ENCODE measurements at places on chromosomes 1 and 21. TPM values are rescaled to one million over a fixed set of nuclear protein-coding genes. Genes with fewer than 3 reads are reported as not detected.

Gene ADAMTS1
- total RNA-seq = 13.7 TPM

Gene LMOD1
- total RNA-seq = not detected

Gene DPYD
- 5.0 TPM for total RNA-seq

Gene EVA1C
- total RNA-seq = 8.4 TPM

Gene TMIGD3
- not detected for total RNA-seq

Gene TMEM82
- total RNA-seq = not detected

Gene CYP4A22
- not detected for total RNA-seq

Gene ASTN1
- total RNA-seq = not detected

Gene MAGI3
- 8.4 TPM for total RNA-seq

Gene DENND2C
- total RNA-seq = 6.2 TPM

Gene ARHGEF19
- total RNA-seq = 3.3 TPM

Gene SLAMF7
- total RNA-seq = 0.19 TPM

Gene C1orf87
- total RNA-seq = 0.94 TPM

Gene PEAR1
- total RNA-seq = 6.7 TPM

Gene CLDN17
- not detected for total RNA-seq

Gene SYT2
- under 0.01 TPM for total RNA-seq

Gene DDAH1
- total RNA-seq = 2.4 TPM

Gene DONSON
- total RNA-seq = 32.4 TPM

Gene MAB21L3
- 0.84 TPM for total RNA-seq

Gene ZNF593
- 55.7 TPM for total RNA-seq

Gene PM20D1
- not detected for total RNA-seq

Gene TRIM58
- total RNA-seq = 2.3 TPM

Measured in hair follicular keratinocyte (primary cell).